ENCODE measurements at places on chromosomes 2 and 18. TPM values are rescaled to one million over a fixed set of nuclear protein-coding genes. Genes with fewer than 3 reads are reported as not detected.

COL6A3 gene
- total RNA-seq: 3.4 TPM

DNA sequence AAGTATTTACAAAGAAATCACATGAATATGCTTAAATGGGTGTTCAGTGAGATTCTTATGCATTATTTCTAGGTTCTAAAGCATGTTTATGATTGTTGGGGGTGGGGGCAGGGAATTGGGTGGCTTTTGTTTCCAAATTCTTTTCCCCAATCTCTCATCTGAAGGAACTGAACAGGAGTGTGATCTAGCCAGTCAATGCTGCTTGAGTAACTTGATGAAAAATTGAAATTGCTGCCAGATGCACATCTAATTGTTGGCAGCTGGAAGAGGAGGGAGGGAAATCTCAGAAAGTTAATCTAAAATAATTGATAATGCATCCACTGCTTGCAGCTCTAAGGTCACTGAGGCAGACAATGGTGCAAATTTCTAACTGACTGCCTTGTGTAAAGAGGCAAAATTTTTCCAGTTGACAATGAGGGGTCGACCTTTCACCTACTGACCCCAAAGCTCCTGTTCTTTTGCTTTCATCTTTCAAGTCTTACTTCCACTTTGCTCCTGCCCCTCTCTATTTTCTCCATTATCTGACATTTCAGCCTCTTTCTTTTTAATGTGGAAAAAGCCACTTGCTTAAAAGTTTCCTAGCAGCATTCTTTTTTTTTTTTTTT is 53.3 kb downstream of the IRS1 start:
- DNase-seq: no peak

ZNF385B gene
- total RNA-seq: 2.9 TPM

- DNase-seq: no peak
These were observed 156.8 kb downstream of the VAPA start for GRCh38 chr18:10070561-10071000.

DNA sequence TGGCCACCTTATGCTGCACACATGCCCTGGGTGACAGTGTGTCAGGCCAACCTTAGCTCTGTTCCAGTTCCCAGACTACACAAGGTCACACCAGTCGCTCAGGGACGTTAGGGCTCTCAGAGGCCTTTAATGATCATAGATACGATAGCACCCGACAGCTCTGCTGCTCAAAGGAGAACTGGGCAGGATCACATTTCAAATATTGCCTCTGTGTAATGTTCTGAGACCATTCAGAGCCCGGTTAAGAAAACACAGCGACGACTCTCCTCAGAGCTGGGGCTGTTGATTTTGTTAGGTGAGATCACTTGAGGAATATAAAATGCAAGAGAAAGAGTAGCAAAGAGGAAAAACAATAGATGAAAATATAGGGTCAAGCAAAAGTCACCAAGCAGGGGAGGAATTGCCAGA is 166.6 kb upstream of the TANK start:
- no peak for DNase-seq

MC2R gene
- total RNA-seq: not detected

DNA sequence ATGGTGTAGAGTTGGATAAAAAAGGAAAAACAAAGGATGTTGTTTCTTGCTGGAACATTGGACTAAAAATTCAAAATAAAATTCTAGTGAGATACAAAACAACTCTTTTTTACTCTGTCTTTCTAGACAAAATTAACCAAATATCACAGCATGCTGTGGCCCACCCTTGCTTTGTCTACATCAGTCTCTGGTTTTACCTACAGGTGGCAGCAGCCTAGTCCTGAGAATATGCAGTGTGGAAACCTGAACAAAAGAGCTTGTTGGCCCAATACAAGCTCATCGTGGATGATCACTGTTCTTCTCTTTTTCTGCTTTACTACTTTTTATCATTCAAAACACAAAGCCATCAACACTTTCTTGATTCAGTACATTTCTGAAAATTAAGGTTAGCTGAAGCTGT is 210.4 kb downstream of the CDH19 start:
- DNase-seq: no peak

GRCh38 chr2:72649810-72650209 is 176.0 kb downstream of the EXOC6B start:
- DNase-seq: no peak

- DNase-seq: no peak
These were observed 41.5 kb downstream of the SRSF7 start for GRCh38 chr2:38709567-38710194.

CEP192 gene
- total RNA-seq: 26.2 TPM

TDRD15 gene
- not detected for total RNA-seq

DNA sequence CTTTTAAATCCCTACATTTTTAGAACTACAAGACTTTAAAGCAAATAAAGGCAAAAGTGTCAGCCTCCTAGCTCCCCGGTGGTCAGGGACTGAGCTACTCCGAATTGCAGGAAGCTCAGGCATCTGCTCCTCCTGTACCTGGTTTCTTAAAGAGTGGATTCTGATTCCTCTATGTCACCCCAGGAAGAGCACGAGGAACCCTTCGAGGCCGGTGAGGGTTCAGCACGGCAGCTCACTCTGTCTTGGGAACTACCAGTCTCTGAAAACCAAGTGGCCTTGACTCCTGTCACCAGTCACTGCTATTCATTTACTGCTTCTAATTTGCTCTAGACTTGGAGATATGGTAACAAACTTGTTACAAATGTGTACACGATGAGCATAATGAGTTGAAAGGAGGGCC is 2.3 kb downstream of the PER2 start:
- DNase-seq: no peak

DNA sequence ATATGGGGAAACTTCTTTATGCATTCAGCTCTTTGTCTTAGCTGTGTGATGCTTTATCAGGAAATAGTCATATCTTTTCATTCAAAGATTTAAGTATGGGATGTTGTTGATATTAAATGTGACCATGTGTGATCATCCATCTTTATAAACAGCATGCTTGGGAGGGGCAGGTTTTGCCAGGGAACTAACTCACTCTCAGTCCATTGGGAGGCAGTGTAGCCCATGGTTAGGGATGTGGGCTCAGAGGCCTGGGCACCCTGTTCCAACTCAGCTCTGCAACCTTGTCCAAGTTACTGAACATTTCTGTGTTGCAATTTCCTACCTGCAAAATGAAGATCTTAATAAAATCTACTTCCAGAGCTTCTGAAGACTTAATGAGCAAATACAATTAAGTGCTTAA is 92.0 kb upstream of the BCL2L11 start:
- peak; percentile 36 for DNase-seq

C1QL2 gene
- total RNA-seq: 0.88 TPM

- DNase-seq: no peak
These were observed 126.2 kb downstream of the TWIST2 start for GRCh38 chr2:238974081-238974480.

GRCh38 chr2:11224887-11225286 is 69.6 kb downstream of the SLC66A3 start:
- DNase-seq: no peak
